ENCODE measurements at places on chromosomes 4 and X.
A peak's percentile ranks its signal among the peaks of the same experiment; 100 is the strongest.

DNA sequence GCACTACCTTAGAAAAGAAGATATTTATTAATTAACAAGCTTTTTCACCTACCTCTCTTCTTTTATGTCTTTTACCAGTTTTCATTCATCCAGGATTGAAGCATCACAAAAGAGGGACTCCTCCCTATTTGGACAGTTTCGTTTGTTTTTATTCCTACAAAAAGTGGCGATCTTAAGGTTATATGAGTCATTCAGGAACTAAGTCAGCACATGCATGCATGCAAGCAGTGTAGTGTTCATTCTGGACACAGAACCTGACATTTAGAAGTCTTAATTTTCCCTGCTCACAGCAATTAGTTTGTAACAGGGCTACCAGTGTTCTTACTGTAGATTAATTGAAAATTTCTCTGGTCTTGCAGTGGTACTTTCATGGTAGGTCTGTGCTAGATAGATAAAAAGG is 47.9 kb upstream of the QRFPR start:
- no peak for DNase-seq

GRCh38 chr4:8579526-8580320 is 469 bp upstream of the GPR78 start:
- DNase-seq: no peak

- no peak for DNase-seq
Measured at GRCh38 chr4:68358988-68359387, 9.1 kb upstream of the YTHDC1 start.

DNA sequence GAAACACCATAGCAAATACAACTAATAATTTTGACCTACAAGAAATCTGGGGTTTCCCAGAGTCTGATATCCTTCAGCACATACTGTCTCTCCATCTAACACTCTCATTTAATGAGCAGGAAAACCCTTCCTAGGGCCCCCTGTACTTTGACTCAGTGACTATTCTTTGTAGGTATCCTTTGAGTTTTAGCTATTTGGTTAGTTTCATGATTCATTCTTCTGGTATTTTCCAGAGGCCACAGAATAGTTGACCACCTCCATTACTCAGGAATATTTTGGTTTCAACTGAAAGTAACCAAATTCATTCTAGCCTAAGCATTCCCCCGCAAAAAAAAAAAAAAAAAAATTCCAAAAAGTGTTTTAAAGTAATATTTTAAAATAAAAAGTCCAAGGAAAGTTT is 140.0 kb downstream of the IDS start:
- DNase-seq: no peak

DNA sequence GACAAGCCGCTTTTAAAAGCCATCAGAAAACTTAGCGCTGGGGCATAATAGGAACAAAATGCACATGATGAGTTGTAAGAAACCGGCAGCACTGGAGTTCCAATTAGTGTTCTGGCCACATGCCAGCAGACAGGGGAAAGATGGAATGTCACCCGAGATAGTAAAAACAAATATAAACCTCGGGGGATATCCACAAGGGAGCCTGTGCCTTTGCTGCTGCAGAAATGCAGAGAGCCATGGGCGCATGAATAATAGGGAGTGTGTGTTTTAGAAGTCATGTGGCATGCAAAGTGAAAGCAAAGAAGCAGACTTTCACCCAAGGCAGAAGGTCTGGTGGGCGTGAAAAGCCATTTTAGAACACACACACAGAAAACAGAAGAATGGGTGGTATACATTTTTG is 19.1 kb downstream of the GPRASP3 start:
- DNase-seq: no peak

DNA sequence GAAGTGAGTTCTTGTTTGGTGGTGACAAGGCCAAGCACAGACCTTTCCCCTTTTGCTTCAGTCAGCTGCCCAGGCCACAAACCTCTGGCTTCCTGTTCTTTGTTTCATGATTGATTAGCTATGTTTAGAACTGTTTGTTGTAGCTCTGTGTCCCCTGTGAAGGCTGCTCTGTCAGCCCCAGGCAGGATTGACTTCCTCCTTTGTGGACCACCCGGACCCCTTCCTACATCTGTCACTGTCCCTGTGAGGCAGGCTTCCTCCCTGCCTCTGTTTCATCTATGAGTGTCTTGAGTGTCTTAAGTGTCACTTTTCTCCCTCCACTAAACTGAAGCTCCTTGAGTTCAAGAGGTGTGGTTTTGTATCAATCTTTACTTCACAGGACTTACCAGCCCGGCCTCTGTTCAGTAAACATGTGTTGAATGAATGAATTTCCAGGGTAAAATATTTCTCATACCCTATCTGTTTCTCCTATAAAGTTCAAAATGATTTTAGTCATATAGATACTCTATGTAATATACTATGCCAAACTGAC is 83.5 kb downstream of the ZNF674 start:
- DNase-seq: no peak

DNA sequence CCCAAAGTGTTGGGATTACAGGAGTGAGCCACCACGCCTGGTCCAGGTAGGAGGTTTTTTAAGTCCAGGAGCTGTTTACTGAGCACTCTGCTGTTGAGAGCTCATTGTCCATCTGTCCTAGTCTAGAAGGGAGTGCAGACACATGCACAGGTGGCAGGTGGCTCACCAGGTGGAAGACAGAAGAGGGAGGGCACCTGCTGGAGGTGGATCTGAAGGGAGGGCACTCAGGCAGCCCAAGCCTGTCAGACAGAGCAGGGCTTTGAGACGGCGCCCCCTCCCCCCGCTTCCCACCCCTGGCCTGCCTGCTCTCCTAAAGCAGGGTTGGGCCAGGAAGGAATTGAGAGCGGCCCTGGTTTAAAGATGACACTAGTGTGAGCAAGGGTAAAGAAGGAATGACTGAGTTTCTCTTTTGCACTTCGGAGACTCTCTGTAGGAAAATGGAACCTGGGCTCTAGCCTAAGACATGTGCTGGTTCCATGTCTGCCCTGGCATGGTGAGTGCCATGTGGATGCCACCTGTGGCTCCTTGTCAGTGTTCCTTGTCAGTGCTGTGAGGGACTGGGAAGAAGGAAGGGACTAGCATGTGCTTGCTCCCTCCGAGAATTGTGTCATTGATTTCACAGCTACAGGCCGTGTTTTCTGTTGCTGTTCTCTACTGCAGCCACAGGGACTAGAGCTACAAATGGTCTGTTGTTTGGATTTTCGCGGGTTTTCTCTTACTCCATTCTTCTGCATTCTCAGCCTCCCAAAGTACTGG is 108.6 kb downstream of the TNIP2 start:
- DNase-seq: no peak

- DNase-seq: no peak
Measured at GRCh38 chr4:2408401-2408958, 10.0 kb downstream of the ZFYVE28 start.

DNA sequence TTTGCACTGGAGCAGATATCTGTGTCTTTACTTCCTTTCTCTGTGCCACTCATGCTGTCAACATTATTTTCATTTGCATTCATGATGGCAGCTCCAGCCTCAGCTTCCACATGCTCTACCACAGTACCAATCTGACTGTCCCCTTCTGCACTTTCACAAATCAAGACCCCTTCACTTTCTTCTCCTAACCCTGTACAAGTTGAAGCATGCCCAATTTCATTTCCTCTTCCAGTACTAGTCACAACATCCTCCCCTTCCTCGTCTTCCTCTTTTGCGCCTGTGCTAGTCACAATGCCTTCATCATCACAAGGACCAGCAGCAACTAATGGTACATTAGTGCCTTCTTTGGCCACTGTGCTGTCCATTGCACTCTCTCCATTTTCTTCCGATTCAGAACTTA is 26.5 kb downstream of the BOD1L1 start:
- no peak for DNase-seq

GRCh38 chr4:173134426-173134825 is 34.2 kb upstream of the GALNT7 start:
- no peak for DNase-seq

- no peak for DNase-seq
Measured at GRCh38 chr4:82376109-82376508, 2.3 kb upstream of the HNRNPD start.

DNA sequence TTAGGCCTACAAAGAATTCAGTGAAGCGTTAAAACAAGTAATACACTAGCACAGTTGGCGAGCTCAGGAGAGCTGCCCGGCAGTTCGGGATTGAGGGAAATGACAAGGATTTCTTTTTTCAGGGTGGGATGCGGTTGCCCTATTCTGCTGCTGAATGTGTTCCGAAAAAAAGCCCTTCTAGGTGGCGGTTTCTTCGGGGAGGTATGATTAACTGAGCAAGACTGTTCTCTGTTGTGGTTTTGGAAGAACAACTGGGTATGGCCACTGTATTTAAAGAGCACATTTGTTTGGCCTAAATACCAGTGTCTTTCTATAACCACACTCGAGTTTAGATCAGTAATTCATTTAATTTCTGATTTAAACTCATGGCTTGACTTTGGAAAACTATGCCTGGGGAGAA is 459.7 kb upstream of the FAT1 start:
- DNase-seq: no peak

DNA sequence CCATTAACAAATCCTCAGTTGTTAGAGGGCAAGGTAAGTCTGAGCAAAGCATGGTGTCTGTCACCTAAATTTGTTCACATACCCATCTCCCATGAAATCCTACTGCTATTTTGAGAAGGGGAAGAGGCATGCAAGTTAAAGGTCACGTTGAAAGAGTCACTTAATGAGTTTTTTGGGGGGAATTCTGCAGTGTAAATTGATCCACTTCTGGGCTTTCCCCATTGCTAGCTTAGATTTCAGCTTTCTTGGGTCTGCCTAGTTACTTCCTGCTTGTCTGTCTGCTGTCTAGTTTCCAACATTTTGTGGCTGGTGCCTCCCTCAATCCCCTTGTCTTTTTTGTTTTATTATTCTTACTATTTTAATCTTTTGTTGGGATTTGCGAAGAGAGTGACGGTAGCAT is 32.0 kb downstream of the CEP135 start:
- no peak for DNase-seq

DNA sequence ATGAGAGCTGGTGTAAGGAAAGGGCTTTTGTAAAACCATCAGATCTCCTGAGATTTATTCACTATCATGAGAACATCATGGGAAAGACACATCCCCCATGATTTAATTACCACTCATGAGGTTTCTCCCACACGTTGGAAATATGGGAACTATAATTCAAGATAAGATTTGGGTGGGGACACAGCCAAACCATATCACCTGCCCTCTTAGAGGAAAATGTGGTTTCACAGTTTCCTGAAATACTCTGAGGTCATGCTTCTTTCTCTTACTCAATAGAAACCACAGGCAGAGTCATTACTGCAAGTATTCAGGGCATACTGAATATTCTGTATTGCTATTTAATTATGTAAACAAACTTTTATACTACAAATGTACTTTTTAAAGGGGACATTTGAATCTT is 1453.3 kb downstream of the PCDH18 start:
- DNase-seq: no peak

DNA sequence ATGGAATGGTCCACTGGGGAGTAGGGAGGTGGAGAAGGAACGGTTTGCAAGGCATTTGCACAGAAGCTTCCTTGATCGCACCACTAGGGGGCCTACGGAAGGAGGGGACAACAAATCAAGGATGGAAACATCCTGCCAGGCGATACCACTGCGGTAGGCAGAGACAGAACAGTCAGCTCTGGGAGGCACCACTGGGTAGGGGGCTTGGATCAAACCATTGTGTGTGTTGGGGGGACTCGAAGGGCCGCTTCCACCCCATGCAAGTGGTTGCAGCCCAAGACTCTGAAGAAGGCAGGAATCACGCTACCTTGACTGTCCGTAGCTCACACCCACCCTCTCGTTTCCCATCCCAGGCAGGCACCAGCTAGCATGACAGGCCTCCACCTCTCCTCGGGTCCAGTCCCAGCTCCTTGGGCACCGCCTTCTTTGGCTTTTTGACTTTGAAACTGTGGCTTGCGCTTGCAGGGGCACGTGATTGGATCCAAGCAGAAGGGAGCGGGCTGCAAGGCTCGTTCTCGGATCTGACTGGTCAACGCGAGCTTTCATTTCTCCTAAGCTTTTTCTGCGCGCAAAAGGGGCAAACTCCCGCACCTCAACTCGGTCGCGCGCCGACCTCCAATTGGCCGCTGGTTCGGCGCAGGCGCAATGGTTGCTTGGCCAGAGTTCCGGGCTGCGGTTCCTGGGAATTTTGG is 28.4 kb downstream of the GAGE1 start:
- peak; percentile 7 for DNase-seq

DNA sequence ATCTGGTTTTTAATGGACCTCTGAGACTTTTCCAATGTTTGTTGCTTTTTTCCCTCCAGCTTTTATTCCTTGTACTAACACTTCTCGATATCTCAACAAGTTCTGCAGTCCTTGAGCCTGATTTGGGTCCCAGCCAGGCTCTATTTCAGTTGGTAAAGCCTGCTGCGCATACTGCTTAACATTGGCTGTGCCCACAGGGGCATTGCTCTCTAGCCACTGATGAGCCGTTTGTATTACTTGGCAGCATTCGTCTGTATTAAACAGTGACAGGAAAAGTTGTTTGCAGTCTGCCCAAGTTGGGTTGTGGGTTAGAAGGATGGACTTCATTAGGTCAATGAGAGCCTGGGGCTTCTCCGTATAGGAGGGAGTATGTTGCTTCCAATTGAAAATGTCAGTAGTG is 59.6 kb upstream of the XAGE1B start:
- no peak for DNase-seq

DNA sequence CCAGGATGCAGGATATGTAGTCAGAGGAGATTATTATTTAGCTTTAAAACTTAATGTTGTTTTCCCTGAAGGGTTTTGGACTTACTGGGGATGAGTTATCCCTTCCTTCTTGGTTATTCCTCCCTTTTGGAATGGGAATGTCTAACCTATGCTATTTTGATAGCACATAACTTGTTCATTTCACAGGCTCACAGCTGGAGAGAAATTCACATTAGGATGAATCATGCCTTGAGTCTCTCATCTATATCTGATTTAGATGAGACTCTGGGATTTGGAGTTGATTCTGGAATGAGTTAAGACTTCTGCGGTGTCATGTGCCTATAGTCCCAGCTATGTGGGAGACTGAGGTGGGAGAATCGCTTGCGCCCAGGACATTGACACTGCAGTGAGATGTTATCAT is 81.1 kb downstream of the ATP11C start:
- DNase-seq: no peak

GRCh38 chr4:70530997-70531396 is 12.6 kb downstream of the AMTN start:
- no peak for DNase-seq

DNA sequence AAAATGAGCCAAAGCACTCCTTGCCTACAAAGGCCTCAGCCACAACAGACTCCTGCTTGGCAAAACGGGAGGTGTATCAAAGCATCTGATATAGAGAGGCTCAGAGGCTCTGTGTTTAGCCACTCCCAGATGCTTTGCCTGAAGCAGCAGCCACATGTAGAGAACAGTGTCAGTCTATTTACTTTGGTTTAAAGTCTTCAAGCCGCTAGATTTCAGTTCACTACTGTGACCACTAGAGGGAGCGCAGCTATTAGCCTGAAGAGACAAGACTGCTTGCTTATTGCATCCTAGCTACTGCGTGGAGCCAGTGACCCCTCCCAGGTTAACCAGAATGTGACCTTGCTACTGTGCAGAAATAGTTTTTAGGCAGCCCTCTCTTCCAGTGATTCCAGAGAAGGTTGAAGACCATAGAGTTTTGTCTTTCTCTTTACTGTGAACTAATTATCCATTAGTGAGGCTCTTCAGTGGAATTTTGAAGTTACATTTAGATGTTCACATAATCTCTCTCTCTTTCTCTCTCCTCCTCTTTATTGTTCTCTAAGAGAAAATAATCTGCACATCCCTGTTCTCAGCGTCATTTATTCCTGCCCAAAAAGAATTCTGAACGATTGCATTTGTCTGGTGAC is 39.3 kb downstream of the BMP3 start:
- peak; percentile 38 for DNase-seq

GRCh38 chr4:74362347-74362746 is 2.6 kb upstream of the EREG start:
- no peak for DNase-seq

All from stimulated activated CD4-positive, alpha-beta T cell treated with anti-CD3 and anti-CD28 coated beads, Interleukin-2, amount 100 ng/mL, for 4 hours (primary cell).